ENCODE measurements at places on chromosomes 2 and 18. TPM values are rescaled to one million over a fixed set of nuclear protein-coding genes. Genes with fewer than 3 reads are reported as not detected.
A peak's percentile ranks its signal among the peaks of the same experiment; 100 is the strongest.

The ITGAV gene
- 204 TPM for total RNA-seq

The TMEM237 gene
- 46.9 TPM for total RNA-seq

The GPBAR1 gene
- not detected for total RNA-seq

The SPATA3 gene
- not detected for total RNA-seq

- DNase-seq: no peak
Observed at GRCh38 chr2:158142165-158142564, 40.5 kb downstream of the UPP2 start.

- no peak for DNase-seq
Observed at GRCh38 chr2:159753797-159754196, 41.5 kb downstream of the MARCHF7 start.

DNA sequence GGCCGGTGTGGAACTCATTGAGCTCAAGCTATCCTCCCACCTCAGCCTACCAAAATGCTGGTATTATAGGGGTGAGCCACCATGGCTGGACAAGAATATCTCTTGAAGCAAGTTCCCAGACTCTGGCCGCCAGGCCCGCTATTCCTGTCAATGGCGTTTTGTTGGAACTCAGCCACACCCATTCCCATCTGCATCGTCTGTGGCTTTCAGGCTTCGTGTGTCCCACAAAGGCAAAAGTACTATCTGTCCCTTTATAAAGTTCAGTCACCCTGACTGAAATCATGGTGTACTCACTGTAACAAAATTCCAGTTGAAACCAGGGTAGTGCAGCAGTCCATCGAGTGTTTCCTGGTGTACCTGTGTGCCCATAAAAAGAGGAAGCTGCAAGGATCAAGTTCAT is 96.7 kb downstream of the SH3BP4 start:
- no peak for DNase-seq

- DNase-seq: no peak
Observed at GRCh38 chr2:106094131-106094841, 99.8 kb downstream of the UXS1 start.

DNA sequence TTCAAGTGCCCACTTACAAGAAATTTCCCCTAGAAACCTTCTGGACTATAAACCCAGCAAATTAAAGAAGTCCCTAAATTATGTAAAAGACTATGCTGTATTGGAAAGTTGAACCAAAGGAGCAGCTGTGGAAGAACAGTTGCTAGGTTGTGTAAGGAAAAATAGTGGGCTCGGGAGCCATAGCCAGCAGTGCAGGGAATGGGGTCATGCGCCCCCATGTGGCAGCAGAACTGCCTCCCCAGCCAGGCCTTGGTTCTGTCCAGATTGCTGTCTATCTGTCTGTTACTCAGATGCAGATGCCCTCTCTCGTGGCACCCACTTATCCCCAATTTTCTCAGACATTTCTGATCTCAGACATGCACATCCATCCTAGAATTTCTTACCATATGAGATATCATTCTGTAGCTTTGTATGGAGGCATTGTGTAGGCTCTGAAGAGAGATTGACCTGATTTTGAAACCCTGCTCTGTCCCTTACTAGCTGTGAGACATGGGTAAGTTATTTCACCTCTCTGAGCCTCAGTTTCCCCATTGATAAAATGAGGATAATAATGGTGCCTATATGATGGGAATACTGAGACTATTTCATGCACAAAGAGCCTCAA is 258.3 kb downstream of the SS18 start:
- DNase-seq: peak; percentile 61
